ENCODE measurements at places on chromosomes 16 and 17. TPM values are rescaled to one million over a fixed set of nuclear protein-coding genes. Genes with fewer than 3 reads are reported as not detected.
A peak's percentile ranks its signal among the peaks of the same experiment; 100 is the strongest.

The MT3 gene
- not detected for total RNA-seq

The ZSCAN32 gene
- total RNA-seq: 20.0 TPM

The HCRT gene
- total RNA-seq: not detected

The TP53TG3 gene
- not detected for total RNA-seq

The ADORA2B gene
- 3.1 TPM for total RNA-seq

The CTRL gene
- 3.3 TPM for total RNA-seq

The ADAD2 gene
- total RNA-seq: 0.99 TPM

The BAIAP3 gene
- total RNA-seq: 6.8 TPM

The PRRT2 gene
- total RNA-seq: 14.6 TPM

The KRT23 gene
- not detected for total RNA-seq

The TEX14 gene
- 0.55 TPM for total RNA-seq

The DNAJC7 gene
- total RNA-seq: 135 TPM

The NPIPB13 gene
- total RNA-seq: 14.3 TPM

GRCh38 chr17:82041144-82041814 is 3.8 kb upstream of the DCXR start:
- no peak for DNase-seq

GRCh38 chr17:14307560-14308024 is 6.7 kb downstream of the HS3ST3B1 start:
- DNase-seq: peak; percentile 3

DNA sequence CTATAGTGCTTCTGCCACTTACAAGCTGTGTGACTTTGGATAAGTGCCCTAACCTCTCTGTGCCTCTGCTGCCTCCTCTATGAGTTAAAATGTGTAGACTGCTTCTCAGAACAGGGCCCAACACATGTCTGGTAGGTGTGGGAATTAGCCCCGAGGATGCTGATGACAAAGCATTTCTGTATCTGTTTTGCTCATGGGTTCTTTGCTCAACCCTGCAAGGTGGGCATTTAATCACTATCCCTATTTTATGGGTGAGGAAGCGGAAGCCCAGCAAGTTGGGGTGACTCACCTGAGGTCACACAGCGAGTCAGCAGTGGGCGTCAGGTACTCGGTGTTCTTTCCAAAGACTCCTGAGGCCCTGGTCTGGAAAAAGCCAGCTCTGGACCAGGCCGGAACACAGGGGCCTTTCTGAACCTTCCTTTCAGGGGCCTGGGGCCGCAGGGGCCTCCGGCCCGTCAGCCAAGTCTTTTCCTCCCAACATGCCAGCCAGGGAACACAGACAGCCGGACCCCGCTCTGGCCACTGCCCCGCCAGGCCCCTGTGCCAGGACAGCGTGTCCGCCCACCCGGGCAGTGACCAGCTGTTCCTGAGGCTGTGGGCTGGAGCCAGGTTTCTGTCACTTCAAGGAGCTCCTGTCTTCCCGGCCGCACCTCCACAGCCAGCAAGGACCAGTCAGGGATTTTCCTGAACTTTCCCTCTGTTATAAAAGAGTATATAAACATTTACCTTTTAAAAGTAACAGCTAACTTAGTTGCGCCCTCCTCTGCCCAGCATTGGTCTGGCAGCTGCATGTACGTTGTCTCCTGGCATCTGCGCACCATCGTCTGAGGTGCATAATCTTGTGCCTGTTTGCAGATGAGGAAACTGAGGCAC is 62.5 kb downstream of the SREBF1 start:
- DNase-seq: no peak

- no peak for DNase-seq
Measured at GRCh38 chr16:28062847-28063521, 530 bp downstream of the GSG1L start.

DNA sequence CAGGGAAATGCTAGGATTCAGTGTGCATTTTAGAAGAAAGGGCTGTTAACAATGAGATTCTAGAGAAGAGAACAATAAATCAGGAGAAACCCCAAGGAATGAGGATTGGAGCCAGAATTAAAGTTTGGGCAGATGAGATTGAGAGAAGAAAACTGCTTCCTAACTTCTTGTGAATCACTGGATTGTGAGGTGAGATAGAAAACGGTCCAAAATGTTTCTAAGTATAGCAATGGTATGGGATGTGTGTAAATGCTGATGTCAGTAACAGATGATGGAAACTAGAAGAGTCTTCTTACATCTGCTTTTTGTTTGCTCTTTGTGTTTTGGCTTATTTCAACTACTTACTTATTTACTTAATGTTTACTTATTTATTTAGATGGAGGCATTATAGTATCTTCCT is 123.0 kb downstream of the KCNJ2 start:
- DNase-seq: no peak

DNA sequence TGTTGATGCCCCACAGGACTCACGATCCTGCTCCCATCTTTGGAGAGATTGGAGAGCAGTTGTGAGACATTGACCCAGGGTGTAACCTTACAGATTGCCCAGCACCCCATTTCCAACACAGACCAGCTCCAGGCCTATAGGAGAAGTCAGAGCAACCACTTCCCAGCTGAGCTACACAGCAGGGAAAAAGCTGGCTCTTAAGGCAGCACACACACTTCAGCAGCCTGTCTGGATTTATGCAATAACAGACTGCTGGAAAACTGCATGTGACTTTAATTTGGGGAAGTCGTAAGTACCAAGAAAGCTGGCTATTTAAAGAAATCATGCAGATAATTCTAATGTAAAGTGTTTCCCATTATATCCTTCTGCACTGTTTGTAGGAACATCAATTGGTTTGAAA is 30.8 kb downstream of the NOG start:
- no peak for DNase-seq

- no peak for DNase-seq
Measured at GRCh38 chr16:11877374-11877773, 26.0 kb upstream of the RSL1D1 start.

DNA sequence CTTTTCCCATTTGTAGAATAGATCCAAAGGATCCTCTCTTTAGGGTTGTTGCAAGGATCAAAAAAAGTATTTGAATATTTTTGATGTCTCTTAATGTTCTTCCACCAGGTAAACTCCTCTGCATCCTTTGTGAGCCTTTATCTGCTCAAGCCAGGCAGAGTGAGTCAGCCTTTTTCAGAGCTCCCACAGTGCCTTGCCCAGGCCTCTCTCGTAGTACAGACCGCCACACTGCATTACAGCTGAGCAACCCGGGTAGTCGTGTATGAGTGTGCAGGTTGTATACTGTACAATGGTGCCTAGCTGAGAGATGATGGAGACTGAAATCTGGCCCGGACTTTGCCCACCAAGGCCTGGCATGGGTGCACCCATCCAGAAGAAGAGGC is 20.9 kb downstream of the RHBDL3 start:
- no peak for DNase-seq

DNA sequence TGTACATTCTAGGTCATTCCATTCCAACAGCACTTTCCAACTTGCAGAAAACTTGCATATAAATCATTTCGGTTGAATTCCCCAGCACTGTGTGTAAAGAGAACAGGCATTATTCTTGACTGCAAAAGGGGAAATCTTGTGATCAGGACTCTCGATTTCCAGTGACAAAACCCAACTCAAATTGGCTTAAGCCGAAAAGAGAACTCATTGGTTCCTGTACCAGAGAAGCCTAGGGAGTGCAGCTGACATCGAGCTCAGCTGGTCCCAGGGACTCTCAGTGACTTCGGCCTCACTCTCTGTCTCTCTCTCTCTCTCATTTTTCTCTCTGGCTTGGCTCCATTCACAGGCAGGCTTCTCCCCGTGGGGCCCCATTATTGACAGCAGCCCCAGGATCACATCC is 30.7 kb downstream of the CD300LF start:
- DNase-seq: no peak

DNA sequence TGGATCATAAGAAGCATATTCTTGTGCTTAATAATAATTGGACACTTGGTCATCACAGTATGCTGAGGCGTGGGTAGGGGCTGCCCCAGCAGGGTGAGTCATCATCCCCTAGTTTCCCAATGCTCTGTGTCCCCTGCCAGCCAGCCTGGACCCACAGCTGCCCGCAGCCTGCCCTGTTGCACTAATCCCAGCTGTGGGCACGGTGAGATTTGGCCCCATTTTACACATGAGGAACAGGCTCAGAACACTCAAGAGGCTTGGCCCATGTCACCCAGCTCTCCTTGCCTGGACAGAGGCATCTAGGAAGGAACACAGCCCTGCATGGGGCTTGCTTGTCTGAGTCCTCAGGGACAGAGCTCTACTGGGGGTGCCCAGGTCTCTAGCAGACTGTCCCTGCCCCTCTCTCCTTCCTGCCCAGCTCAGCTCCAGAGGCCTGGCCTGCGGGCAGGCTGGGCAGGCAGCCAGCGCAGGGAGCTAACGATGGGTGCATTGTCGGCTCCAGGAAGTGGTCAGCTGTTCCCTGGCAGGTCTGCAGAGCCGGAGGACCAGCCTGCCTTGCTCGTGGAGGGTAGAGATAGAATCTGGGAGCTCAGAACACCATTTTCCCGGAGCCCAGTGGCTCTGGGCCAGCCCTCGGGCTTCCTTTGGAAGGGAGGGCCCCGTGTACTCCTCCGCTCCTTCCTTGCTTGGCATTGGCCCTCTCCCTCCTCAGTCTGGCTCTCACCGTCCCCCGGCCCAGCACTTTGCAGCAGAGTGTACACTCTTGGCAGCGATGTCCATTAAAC is 189.4 kb downstream of the RAB11FIP4 start:
- DNase-seq: peak; percentile 28

DNA sequence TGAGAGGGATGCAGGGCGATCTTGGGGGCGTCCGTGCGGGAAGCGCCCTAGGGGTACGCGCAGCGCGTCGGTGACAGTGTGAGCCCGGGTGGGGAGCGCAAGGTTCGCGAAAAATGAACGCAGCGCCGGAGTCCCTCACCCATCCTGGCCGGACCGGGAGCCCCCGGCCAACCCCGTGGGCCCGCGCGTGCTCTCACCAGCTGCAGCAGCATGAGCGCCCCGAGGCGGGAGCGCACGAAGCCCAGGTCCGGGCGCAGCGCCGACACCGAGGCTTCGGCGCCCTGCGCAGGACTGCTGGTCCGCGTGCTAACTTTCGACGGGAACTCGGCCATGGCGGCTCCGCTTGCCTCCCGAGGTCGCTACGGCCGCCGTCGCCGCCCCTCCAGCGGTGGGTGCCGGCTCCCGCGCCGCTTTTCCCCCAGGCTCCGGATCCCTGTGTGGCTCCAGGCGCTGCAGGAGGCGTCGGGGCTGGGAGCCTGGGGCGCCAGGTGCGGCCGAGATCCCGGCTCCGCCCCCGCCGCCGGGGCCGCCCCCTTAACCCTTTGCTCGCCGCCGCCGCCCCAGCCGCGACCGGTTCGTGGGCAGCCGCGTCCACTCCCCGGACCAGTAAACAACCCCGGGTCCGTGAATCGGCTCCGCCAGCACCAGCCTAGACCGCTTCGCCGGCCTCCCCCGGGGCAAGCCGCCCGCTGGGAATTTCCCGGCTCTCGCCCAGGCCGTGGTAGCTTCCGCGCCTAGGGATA is at the start of gene PLLP:
TSS of gene PLLP (minus strand) at position 464 of the 743 bp plus-strand sequence. CDS start at position 332, 132 bp downstream.
- peak; percentile 58 for DNase-seq

DNA sequence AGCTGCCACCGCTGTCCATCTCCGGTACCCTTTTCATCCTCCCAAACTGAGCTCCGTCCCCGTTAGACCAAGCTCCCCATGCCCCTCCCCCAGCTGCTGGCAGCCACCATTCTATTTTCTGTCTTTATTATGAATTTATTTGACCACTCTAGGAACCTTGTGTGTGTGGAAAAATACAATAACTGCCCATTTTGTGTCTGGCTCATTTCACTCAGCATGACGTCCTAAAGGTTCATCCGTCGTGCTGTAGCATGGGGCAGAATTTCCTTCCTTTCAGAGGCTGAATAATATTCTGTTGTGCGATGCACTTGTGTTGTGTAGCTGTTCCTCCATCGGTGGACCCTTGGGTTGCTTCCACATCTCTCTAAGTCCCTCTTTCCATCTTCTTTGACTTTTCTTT is 263.1 kb downstream of the SEC14L1 start:
- DNase-seq: no peak

GRCh38 chr17:41687828-41688640 is 651 bp upstream of the EIF1 start:
- DNase-seq: no peak

DNA sequence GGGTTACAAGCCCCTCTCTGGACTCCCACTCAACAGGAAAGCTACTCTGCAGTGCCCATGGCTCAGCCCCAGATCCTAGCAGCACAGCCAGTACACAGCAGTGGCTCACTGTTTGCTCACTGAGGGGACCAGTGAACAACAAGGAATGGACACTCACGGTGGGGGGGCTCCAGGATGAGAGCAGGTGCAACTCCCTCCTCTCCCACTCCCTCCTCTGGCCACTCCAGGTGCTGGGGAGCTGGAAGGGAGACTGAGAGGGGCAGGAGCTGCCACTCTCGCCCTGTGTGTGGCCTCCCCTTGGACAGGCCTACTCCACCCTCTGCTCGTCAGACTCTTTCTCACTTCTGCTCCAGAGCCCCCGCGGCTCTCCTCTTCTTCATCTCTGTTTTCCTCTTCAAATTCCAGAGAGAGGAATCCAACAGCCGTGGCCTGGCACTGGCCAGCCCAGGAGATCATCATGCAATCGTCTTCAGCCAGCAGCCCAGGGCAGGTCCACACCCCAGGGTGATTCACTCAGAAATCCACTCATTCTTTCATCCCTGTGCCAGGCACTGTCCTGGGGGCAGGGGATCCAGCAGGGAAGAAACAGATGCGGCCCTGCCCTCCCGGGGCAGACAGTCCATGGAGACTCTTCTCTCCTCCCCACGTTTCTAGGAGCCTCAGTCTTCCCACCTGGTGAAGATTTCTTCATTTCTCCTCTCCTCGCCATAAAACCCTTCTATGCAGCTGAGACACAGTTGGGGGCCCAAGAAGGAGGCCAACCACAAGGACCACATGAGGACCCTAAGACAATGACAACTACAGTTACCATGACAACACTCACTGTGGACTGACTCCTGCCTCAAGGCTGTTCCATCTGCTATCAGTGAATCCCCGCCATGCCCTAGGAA is 30.7 kb downstream of the CFAP20 start:
- no peak for DNase-seq

GRCh38 chr16:82133798-82134197 is 36.2 kb downstream of the MPHOSPH6 start:
- no peak for DNase-seq

- no peak for DNase-seq
Measured at GRCh38 chr17:82327757-82328140, 5.8 kb downstream of the SECTM1 start.

GRCh38 chr17:73906896-73907870 is 262.9 kb upstream of the SDK2 start:
- no peak for DNase-seq

GRCh38 chr16:67150833-67151396 is at the start of gene B3GNT9:
TSS of gene B3GNT9 (minus strand) at chr16:67150998. CDS start at chr16:67150485, 513 bp downstream.
- peak; percentile 82 for DNase-seq

GRCh38 chr17:31564291-31564690 is 172.8 kb downstream of the RAB11FIP4 start:
- DNase-seq: no peak

DNA sequence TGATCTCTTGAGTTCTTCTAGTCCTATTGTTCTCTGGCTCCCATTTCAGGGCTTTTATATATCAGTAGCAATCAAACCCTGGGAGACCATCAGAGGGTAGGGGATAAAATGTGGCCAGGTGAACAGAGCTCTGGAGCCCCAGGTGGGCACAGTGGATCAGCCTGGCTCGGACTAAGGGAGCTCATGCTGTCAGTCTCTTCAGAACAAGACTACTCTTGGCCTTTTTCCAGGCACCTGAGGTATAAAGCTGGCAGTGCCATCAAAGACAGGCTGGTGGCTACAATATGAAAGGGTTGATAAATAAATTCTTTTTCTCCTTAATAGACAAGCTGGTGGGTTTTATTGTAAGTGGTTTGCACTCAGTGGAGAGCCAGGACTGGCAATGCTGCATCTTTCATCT is 160.0 kb upstream of the CCL2 start:
- DNase-seq: no peak

GRCh38 chr17:75563063-75563758 is 24.4 kb upstream of the MYO15B start:
- DNase-seq: no peak
